Tibial nerve (tissue), 4 donors: ENCODE measurements at places on chromosomes 12 and 14.

DNA sequence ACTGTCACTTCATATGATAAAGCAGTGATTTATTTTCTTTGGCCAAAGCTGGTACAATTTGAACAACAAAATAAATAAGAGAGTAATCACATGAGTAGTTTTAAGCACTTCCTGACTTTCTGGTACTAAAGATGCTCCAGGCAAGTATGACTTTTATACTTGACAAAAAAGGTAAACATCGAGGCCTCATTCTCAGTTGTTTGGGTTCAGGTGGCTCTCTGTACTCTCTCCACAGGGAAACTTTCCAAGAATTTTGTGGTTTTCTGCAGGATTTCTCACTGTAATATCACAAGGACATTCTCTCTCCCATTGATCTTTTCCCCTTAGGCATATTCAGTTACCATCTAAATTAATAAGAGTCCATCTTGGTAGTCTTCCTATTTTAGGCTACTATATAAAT, 26.6 kb upstream of the KCNC2 start:
- no peak overlapping the region for H3K4me3 ChIP-seq
- H3K4me1 ChIP-seq: no peaks in the 10 kb centered on the region
- DNase-seq: no peak
- H3K27ac ChIP-seq: no peak overlapping the region

GRCh38 chr14:74400031-74400685, 25.9 kb downstream of the SYNDIG1L start:
- no peak overlapping the region for H3K4me3 ChIP-seq
- no peak for DNase-seq
- H3K27me3 ChIP-seq: peaks cover 6% of the 10 kb centered on the region
- no peaks in the 10 kb centered on the region for H3K36me3 ChIP-seq

GRCh38 chr12:16691624-16692023, 85.7 kb upstream of the LMO3 start:
- H3K27me3 ChIP-seq: no peaks in the 10 kb centered on the region
- H3K4me3 ChIP-seq: no peak overlapping the region
- H3K27ac ChIP-seq: no peak overlapping the region
- no peaks in the 10 kb centered on the region for H3K4me1 ChIP-seq
- DNase-seq: no peak
- H3K36me3 ChIP-seq: no peaks in the 10 kb centered on the region

DNA sequence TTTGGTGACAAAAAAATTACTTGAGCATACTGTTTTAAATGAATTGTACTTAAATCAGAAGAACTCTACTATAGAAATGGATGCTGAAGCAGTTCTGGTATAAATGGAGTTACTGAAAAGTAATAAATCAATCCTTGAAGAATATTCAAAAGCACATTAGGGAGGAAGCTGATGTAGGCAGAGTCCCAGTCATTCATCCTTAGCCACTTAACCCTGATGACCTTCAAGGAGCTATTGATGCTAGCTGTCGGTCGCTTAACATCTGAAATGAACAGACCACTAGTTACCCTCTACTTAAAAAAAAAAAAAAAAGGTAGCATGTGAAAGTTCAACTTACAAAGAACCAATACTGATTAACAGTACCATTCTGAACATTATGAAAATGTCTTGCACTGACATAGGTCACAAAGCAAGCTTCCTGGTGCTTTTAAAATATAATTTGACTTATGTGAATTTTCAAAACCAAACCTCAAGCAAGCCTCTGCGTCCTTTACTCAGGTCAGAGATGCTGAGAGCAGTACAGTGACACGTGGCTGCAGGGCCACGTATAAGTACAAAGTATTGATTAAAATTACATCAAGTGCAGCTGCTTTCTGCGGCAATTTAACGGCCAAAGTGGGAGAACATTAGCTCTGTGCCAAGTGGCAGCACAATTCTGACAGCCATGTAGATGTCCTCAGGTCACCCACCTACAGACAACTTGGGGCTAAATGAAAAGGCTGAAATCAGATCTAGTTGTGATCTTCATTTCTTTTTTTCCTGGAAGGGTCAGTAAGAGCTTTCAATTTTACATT, 18.1 kb downstream of the PPM1H start:
- H3K4me3 ChIP-seq: no peak overlapping the region
- no peak for DNase-seq
- H3K4me1 ChIP-seq: no peaks in the 10 kb centered on the region
- no peak overlapping the region for H3K27ac ChIP-seq
- H3K36me3 ChIP-seq: no peaks in the 10 kb centered on the region

DNA sequence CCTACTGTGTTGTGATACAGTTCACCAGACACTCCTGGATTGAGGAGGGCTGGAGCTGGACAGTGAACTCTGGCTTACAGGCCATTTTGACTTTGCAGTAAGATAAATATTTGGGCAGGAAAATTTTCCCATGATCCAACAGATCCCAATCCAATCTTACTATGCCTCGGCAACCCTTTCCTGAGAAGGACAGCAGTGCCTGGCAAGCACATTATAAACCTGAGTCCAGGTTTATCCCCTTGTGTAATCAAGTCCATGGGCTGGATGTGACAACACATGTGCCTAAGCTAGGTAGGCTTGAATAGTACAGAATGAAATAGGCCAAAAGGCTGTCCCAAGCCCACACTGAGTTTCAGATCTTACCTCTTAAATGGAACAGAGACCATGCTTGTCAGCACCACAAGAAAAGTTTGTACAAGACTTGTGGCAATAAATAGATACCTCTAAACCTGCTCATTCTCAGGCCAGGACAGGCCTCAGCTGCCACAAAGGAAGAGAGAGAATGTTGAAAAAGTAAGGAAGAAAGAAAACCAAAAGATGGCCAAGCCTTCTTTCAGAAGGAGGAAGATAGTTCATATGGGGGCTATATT, 34.9 kb downstream of the CREBL2 start:
- DNase-seq: no peak
- peaks cover 5% of the 10 kb centered on the region for H3K36me3 ChIP-seq
- H3K4me3 ChIP-seq: no peak overlapping the region
- no peak overlapping the region for H3K27ac ChIP-seq
- H3K27me3 ChIP-seq: no peaks in the 10 kb centered on the region

GRCh38 chr12:46292754-46293402, 24.0 kb upstream of the SLC38A1 start:
- no peak overlapping the region for H3K4me3 ChIP-seq
- DNase-seq: no peak
- H3K36me3 ChIP-seq: no peaks in the 10 kb centered on the region
- no peaks in the 10 kb centered on the region for H3K4me1 ChIP-seq
- no peak overlapping the region for H3K27ac ChIP-seq
